Activated CD4-positive, alpha-beta T cell treated with anti-CD3 and anti-CD28 coated beads for 4 hours (primary cell): ENCODE measurements at places on chromosomes 3 and 15.

DNA sequence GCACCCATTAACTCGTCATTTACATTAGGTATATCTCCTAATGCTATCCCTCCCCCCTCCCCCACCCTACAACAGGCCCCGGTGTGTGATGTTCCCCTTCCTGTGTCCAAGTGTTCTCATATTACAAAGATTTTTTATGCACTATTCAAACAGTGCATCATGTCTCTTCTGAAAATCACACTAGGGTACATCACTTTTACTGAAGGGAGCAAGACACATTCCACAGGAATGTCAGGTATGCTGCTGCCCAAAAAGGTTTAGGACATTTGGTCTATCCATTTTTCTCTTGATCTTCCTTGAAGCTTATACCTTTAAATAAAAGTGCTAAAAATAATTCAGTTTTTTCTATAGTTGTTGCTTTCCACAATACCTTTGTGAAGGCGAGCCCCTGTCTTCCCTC, 9.2 kb upstream of the EPHA3 start:
- no peak for DNase-seq

GRCh38 chr3:160707187-160707794, 30.3 kb downstream of the ARL14 start:
- DNase-seq: peak; percentile 8

DNA sequence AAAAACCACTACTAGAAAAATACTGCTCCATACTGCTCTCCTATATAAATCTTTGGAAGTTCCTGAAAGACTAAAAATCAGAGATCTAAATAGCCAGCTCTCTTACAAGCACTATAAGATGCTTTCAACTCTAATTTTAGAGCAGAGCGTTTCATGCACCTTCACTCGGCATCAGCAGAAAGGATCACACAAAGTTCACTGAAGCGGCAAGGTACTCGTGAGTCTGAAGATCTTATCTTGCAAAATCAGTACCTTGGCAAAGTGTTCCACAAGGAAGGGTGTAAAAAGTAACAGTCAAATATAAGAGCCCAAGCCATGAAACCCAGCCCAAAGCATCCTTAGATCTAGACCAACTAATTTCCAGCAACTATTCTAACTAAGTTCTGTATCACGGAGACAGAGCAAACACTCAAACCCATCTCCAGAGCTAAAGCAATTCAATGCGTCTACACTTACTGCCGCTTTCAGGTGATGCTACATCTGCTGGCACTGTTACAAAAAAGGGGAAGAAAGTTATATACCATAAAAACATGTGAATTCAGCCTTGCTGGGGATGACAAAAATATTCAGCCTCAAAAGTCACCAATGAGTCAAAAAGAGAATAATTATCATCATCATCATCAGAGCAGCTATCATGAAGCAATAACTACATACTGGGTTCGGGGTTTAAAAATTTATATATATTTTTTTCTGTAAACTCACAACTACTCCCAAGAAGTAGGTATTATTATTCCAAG, 16.3 kb downstream of the VPS39 start:
- no peak for DNase-seq

DNA sequence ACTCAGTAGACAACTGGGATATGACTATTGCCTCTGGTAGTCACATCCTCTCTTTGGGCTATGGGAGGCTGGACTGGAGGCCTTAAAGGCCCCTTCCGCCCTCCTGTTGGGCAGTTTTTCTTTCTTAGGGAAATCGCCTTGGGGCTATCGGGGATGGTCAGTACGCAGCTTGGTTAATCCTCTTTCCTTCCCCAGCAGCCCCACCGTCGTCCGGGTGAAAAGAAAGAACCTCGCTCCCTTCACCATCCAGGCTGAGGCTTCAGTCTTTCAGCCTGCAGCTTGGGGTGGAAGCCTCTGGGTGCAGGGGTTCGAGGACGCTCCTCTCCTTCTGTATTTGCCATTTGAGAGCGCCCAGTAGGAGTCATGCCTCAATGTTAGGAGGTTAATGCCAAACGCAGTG, 641 bp upstream of the ST6GAL1 start:
- DNase-seq: no peak

DNA sequence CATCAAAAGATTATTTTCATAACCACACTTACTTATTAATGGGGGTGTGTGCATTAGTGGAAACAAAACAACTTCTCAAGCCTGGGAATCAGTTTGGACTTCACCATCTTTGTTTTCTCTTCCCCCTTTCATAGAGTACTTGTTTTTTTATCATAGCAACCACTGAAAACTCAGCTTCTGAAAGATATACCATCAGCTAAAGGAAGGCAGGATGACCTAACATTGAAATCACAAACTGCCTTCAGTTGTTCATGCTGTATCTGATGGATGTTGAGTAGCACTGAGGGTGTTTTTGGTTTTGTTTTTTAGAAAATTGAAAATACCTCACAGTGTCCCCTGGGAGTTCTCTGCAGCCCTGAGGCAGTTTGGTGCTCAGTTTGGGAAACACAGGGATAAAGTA, 46.5 kb downstream of the NEK10 start:
- DNase-seq: no peak
